ENCODE measurements at places on chromosomes 3 and 15. TPM values are rescaled to one million over a fixed set of nuclear protein-coding genes. Genes with fewer than 3 reads are reported as not detected.

The COL8A1 gene
- 30.9 TPM for total RNA-seq

The DLEC1 gene
- 2.8 TPM for total RNA-seq

The BNC1 gene
- total RNA-seq: 2.1 TPM

GRCh38 chr3:109806929-109807328, 469.6 kb upstream of the DPPA4 start:
- DNase-seq: no peak

- DNase-seq: no peak
These were observed 448.1 kb upstream of the WNT5A start for GRCh38 chr3:55935241-55935640.

- no peak for DNase-seq
These were observed 10.2 kb upstream of the ITPKA start for GRCh38 chr15:41483519-41483918.

GRCh38 chr3:105584003-105584790, 217.5 kb downstream of the ALCAM start:
- DNase-seq: no peak

DNA sequence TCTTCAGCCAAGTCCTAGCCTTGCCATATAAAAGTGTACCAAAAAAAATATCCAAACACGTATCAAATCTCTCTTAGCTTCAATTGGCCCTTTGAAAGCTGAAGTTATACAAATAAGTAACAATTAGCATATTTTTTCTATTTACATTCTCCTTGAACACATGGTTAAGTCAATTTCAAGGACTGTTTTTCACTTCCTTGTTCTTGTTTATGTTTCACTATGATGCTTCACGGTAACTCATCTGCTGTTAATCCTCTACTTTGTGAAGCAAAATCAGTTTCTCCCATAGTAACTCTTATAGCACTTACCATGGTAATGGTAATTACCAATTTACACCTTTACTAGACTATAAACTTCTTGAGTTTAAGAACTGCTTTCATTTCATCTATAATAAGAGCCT, 10.6 kb upstream of the SPRED1 start:
- DNase-seq: no peak

DNA sequence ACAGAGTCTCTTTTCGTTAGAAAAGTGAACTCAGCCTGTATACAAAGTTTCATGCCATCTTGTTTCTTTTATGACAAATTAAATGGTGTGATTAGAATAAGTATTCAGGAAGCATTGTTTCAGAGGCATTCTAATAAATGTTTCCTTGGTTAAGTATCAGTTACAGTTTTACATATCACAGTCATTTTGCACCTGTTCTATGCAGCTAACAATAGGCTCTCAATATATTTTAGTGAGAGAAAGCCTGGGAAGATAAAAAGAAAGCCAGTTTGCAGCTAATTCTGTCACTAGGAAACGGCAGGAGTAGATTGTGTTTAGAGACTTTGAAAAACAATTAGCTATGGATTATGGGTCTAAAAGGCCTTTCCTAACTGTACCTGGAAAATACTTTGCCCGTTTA, 252.8 kb downstream of the ZIC1 start:
- no peak for DNase-seq

DNA sequence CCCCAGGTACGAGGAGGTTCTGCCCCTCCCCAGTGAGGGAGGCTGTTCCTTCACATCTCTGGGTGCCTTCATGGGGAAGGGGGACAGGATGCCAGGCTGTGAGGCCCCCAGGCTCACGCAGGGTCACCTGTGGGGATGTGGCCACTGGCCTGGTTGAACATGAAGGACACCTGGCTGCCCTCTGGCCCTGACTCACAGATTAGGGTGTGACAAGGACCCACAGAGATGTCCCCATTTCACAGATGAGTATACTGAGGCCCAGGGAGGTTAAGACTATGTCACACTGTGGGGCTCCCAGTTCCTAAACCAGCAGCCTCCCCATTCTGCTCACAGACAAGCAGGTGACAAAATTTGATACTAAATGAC, 42.4 kb downstream of the PCSK6 start:
- DNase-seq: no peak

GRCh38 chr3:45894015-45894414, 7.7 kb downstream of the CCR9 start:
- DNase-seq: no peak

- no peak for DNase-seq
These were observed 340.9 kb upstream of the THRB start for GRCh38 chr3:24835510-24835909.

- DNase-seq: no peak
These were observed 57.9 kb downstream of the ITGB5 start for GRCh38 chr3:124829178-124829818.

DNA sequence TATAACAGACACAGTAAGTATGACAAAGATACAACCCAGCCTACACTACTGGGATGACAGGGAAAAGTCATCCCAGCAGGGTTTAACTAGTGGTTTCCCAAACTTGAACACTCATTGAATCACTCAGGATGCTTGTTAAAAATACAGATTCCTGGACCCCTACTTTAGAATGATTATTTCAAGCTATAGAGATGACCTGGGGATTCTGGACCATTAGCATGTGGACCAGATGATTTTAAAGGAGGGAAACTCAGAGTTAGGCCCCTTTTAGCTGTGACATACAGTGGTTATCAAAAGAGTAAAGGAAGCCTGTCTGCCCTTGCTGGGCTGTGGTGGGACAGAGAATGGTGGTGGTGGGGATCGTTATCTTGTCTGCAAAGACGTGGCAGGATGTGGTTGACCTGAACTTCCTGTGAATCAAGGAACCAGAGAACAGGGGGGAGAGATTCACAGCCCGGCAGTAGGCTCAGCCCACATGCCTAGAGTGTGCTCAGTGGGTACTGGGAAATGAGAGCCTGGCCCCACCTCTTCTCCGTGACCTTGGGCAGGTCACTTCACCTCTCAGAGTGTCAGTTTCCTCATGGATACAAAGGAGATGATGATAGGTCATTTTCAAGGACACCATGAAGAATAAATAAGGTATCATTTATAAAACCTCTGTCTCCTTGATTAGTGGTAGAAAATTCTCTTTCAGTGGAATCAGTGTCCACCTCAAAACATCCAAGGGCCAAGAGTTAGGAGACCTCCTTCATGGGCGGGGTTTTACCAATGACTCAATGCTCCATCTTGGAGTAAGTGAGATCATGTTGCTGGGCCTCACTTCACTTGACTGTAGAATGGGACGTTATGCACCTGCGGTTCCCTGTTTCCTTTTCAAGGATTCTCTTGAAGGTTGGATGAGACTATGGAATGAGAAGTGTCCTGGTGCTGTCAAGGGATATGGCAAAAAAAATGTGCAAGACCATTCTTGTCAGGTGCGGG, 306.5 kb downstream of the RPLP1 start:
- DNase-seq: no peak

- DNase-seq: no peak
These were observed 259.1 kb downstream of the PTPRG start for GRCh38 chr3:61820306-61820992.

- no peak for DNase-seq
These were observed 26.4 kb downstream of the TIGIT start for GRCh38 chr3:114320246-114320645.

DNA sequence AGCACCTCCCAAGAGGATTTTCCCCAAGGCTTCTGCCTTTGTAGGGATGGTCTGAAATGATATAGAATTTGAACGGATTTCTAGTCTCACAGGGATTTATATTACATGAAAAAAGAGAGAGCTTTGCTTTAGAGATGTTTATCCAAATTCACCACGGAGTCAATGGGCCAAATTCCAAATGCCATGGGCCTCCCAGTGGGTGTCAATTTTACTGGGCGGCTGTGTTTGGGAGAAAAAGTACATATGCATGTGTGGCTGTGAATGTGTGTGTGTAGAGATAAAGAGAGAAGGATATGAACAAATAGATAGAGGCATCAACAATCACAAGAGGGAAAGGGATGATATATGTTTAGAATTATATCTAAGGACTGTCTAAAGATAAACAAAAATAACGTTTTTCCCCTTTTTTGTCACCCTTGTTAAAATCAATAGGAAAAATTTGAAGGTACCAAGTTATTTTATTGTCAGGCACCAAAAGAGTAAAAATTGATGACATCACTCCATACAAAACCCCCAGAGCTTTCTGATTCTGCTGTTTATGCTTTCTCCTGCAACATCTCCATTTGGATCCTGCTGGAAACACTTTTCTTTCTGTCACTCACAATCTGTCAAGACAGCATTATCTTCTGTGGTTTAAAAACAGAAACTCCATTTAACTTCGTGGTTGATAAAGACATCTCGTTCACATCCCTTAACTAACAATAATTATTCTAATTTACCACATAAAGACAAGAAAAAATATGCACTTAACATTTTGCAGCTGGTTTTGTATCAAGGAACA, 160.7 kb downstream of the FHIT start:
- no peak for DNase-seq
